Myometrial cell (primary cell): ENCODE measurements at places on chromosomes 7 and 10. TPM values are rescaled to one million over a fixed set of nuclear protein-coding genes. Genes with fewer than 3 reads are reported as not detected.

The ATE1 gene
- total RNA-seq = 14.1 and 19.7 TPM in 2 replicates

The ELMO1 gene
- total RNA-seq = not detected in 2 replicates

The ZNF438 gene
- 3.4 and 3.5 TPM in 2 replicates for total RNA-seq

The PTPRZ1 gene
- total RNA-seq = not detected in 2 replicates

The SSBP1 gene
- 208 and 285 TPM in 2 replicates for total RNA-seq

The ADAM8 gene
- total RNA-seq = 5.0 and 22.2 TPM in 2 replicates

The OPALIN gene
- total RNA-seq = not detected in 2 replicates

The CALCR gene
- total RNA-seq = not detected in 2 replicates

The NXPH1 gene
- total RNA-seq = not detected in 2 replicates

The MOGAT3 gene
- not detected in 2 replicates for total RNA-seq

The PARD3 gene
- 23.4 and 33.5 TPM in 2 replicates for total RNA-seq
